ENCODE measurements at places on chromosomes 4 and X. TPM values are rescaled to one million over a fixed set of nuclear protein-coding genes. Genes with fewer than 3 reads are reported as not detected.

The TRIML2 gene
- 63.3 TPM for total RNA-seq

The FAM9A gene
- total RNA-seq, result not detected

- H3K27ac ChIP-seq, result no peak overlapping the region
- DNase-seq, result no peak
- peaks cover 4% of the 10 kb centered on the region for H3K4me1 ChIP-seq
- H3K27me3 ChIP-seq, result peaks cover 3% of the 10 kb centered on the region
- H3K36me3 ChIP-seq, result no peaks in the 10 kb centered on the region
- H3K4me3 ChIP-seq, result no peak overlapping the region
These were observed 76.5 kb downstream of the MED28 start for GRCh38 chr4:17690898-17691297.

DNA sequence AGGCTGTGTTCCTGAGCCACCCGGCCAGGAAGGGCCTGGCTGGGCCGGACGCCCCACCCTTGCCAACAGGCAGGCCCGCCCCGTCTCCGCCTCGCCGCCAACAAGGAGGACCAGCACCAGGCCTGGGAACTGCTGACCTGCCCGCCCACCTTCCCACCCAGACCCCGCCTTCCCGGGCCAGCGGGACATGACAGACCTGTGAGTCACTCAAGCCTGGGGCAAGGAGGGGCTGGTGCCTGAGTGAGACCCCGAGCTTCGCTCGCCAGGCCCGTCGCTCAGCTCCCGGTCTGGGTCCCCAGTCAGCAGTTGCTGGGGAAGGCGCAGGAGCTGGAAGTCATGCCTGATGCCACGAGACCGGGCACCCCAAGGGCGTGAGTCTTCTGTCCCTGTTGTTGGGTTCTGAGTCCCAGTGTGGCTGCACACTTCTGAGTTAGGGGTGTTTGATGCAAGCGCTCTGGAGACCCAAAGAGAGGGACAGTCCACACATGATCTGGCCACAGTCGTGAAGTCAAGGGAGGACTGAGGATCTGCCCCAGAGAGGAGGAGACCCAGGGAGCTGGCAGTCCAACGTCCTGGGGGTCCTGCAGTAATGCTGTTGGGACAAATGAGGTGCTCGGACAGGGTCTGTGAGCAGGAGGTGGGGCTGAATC, at the start of gene DNASE1L1:
Gene DNASE1L1, minus strand, starts transcription at position 33 of the 650 bp plus-strand sequence. CDS start 3,686 bp downstream, outside the sequence.
- H3K36me3 ChIP-seq, result no peaks in the 10 kb centered on the region
- DNase-seq, result peak; percentile 82
- H3K27me3 ChIP-seq, result no peaks in the 10 kb centered on the region
- H3K4me1 ChIP-seq, result peaks cover 17% of the 10 kb centered on the region
- H3K27ac ChIP-seq, result peak within 1 kb of the TSS; percentile 84

- H3K27ac ChIP-seq, result no peak overlapping the region
- H3K36me3 ChIP-seq, result no peaks in the 10 kb centered on the region
- H3K4me1 ChIP-seq, result no peaks in the 10 kb centered on the region
- no peak overlapping the region for H3K4me3 ChIP-seq
- DNase-seq, result peak; percentile 23
These were observed 136.4 kb upstream of the NDST4 start for GRCh38 chr4:115249808-115250207.

DNA sequence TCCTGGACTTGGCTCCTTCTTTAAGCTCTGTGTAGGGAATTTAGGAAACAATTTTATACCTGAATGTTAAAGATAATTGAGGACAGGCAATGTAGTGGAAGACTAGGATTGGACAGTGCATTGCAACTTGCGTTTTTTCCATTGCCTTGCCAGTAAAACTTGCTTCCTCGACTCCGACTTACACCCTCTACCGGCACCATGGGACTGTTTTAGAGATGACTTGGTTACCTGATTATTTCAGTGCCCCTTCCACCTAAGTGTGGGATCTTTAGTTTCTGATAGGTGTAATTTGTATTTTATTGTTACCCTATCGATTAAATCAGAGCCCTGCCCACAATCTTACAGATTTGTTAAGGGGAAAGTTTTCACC, 1.2 kb downstream of the PRPS1 start:
- H3K4me1 ChIP-seq, result no peaks in the 10 kb centered on the region
- no peaks in the 10 kb centered on the region for H3K36me3 ChIP-seq
- H3K27ac ChIP-seq, result peak overlapping the region; percentile 90
- peak; percentile 12 for DNase-seq
- H3K27me3 ChIP-seq, result no peaks in the 10 kb centered on the region
- H3K4me3 ChIP-seq, result peak overlapping the region; percentile 92

DNA sequence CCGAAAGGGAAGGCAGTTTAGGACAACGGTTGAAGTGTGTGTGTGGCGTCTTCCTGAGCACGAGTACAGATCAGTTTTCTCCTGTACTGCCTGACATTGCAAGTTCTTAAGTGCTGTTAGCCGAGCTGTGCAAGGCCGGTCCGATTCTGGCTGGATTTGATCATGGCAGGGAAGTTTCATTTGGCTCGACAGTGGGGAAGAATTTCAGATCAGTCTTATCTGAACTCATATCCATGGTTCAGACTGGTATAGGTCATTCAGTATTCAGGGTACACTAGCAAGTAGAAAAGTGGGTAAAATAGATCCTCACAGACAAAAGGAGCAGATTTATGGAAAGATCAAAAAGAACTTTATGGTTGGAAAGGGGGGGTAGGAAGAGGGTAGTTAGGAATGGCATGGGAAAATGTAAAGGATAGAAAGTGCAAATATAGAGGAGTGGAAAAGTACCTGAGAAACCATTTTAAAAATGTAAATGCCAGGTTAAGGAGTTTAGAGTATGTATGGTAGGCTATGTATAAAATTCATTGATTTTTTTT, 716 bp downstream of the THAP9 start:
- H3K4me3 ChIP-seq, result peak overlapping the region; percentile 93
- H3K27ac ChIP-seq, result peak overlapping the region; percentile 99
- no peaks in the 10 kb centered on the region for H3K27me3 ChIP-seq
- H3K36me3 ChIP-seq, result peaks cover 3% of the 10 kb centered on the region
- DNase-seq, result no peak

DNA sequence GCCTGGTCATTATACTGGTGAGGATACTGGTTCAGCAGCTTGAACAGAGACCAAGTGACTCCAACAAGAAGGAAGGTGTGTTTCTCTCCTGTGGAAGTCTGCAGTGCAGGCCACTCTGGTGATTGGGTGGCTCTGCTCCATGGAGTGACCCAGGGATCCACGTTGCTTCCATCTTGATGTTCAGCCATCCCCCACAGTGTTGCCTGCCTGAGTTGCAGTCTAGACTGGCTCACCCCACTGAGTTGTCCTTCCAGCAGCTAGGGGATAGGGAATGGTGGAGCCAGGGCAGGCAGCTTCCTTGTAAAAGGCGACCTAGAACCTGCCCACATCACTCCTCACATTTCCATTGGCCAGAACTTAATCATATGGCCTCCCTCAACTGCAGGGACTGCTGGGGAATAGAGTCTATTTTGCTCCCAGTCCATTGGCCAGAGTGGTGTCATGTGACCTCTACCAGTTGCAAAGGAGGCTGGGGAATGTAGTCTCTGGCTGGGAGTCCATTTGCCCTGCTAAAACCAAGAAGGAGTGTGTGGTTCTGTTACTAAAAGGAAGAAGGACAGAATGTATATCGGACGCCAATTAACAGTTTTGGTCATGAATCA, 8.0 kb downstream of the MAN2B2 start:
- DNase-seq, result peak; percentile 34
- peaks cover 7% of the 10 kb centered on the region for H3K36me3 ChIP-seq
- H3K27ac ChIP-seq, result no peak overlapping the region
- H3K27me3 ChIP-seq, result no peaks in the 10 kb centered on the region
- no peaks in the 10 kb centered on the region for H3K4me1 ChIP-seq

Measured in astrocyte (in vitro differentiated cells and primary cell).